ENCODE measurements at places on chromosomes 5 and 9.

GRCh38 chr5:31738199-31738598 lies 99.3 kb downstream of the PDZD2 start:
- DNase-seq, result no peak

DNA sequence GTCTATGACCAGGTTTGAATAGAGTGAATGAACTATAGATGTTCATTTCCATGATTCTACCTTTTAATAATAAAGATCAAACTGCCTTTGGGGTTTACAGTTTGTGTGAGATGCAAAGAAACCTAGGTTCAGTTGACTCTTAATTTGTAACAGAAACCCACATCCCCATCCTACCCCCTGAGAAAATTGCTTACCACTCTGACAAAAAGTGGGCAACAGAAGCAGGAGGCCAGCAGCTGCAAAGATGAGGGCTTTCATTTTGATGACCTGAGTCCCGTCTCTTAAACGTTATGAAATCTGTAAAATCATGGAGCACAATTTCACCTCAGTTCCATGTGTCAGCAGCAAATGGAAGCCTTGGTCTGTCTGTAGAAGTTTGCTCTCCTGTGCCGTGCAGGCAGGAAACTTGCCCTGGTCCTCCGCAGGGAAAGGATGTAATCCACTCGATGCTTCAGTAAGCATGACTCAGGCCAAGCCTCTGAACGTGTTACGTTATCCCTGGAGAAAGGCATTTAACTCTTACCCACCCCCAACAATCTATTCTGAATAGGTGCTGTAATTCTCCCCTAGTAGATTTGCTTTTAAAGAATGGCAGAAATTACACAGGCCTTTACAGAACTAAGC lies at the start of gene F2RL2:
Gene F2RL2 (minus strand): TSS at position 431 of the 624 bp plus-strand sequence. CDS start 173 bp downstream, at position 258.
- DNase-seq, result no peak

GRCh38 chr5:97097326-97098230 lies 44.8 kb downstream of the LIX1 start:
- DNase-seq, result no peak

- no peak for DNase-seq
Observed at GRCh38 chr9:69380811-69381210, 55.8 kb downstream of the ENTREP1 start.

GRCh38 chr5:5165541-5166002 lies 25.4 kb downstream of the ADAMTS16 start:
- DNase-seq, result no peak

DNA sequence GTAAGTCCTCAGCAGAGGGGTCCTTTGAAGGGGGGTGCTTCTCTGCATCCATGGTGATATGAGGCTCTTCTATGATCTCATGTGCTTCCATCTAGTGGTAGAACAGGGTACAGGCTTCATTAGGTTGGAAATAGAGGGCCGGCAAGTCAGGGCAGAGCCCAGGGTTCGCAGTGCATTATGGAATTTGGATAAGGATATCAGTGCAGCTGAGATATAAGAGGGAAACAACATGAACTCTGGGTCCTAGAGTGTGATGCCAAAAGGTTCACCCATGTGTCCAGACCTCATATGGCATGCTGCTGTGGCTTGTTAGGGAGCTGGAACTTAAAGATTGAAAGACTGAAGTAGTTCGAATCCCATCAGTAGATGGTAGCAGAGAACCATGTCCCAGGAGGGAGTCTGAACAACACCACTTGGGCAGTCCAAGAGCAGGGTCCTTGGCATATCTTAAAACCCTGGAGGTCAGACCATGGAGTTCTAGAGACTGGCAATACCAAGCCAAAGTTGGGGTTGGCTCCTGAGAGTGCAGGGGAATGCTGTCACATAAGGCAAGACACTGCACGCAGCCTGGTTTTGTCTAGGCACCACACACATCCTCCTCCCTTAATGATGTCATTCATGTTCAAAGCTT lies 2.3 kb downstream of the FAM221B start:
- DNase-seq, result no peak

GRCh38 chr5:172117977-172118701 lies 69.9 kb downstream of the STK10 start:
- no peak for DNase-seq

- no peak for DNase-seq
Observed at GRCh38 chr5:113804943-113805342, 291.4 kb downstream of the YTHDC2 start.

DNA sequence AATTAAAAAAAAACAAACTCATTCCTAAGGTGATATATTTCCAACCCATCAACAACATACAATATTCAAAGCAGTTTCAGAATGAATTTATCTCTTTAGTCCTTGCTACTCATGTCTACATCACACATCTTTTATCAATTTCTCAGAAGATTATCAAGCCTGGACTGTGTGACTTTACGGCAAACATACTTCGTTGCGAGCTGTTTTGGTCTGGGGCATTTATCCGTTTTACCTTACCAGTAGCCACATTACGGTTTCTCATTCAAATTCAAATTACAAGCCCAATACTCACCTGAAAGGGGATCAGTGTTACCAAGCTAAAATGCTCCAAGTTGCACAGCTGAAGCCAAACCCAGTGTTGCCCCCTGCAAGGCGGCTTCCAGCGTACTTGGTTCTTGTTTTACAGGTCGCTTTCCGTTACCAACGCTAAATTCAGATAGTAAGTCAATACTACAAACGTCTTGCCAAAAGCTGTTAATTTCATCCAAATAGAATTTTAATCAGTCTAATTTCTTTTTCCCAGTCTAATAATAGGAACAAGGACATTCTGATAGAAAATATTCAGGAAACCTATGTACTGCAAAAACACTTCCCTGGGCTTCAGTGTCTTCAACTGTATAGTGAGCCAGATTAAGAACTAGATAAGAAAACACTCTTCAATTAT lies 1.8 kb downstream of the HNRNPH1 start:
- no peak for DNase-seq

DNA sequence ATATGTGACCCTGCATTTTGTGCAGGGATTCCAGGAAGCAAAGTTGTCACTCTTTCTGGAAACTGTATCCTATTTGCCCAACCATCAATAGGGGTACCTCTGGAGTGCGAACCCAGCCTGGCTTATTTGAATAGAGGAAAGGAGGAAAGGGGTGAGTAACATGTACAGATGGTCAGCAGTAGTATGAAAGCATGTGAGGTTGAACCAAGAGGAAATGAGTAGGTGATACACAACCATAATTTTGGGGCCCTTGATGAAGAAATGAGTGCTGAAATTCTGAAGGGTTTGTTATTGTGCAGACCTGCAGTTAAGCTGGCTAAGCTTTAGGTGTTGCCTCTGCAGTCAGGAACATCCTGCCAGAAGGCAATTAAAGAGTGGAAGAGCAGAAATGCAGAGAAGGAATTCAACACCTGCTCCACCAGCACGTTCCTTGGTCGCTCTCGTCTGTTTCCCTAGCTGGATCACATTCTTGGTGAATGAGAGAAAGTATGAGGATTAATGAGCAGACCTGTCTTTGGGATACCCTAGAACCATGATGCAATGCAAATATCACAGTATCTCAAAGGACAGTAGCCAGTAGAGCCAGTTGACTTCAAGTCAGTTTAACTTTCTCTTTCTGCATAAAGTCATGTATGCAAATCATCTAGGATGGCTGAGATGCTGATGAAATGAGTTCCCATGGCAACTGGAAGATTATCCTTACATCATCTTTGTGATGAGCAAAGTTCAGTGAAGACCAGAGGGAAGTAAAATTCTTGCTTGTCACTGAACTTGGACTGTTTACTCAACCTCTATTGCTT lies 13.2 kb upstream of the IL12B start:
- no peak for DNase-seq
